Activated CD4-positive, alpha-beta T cell treated with anti-CD3 and anti-CD28 coated beads, Interleukin-2, Interleukin-6, amounts not matched to agents 100 ng/mL and 50 ng/mL, durations not matched to agents 16 hours and 8 hours (primary cell): ENCODE measurements at places on chromosomes 3 and 15.
A peak's percentile ranks its signal among the peaks of the same experiment; 100 is the strongest.

DNA sequence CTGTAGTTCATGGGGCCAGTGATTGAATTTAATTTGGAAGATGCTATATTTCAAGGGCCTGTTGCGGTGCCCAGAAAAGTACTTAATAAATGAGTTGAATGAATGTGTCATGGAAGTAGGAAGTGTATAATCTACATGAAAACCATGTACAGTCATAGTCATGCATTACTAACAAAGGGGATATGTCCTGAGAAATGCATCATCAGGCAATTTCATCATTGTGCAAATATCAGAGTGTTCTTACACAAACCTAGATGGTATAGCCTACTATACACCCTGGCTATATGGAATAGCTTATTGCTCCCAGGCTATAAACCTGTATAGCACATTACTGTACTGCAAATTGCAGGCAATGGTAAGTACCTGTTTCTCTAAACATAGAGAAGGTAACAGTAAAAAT is 10.7 kb upstream of the MYO5C start:
- DNase-seq, result no peak

DNA sequence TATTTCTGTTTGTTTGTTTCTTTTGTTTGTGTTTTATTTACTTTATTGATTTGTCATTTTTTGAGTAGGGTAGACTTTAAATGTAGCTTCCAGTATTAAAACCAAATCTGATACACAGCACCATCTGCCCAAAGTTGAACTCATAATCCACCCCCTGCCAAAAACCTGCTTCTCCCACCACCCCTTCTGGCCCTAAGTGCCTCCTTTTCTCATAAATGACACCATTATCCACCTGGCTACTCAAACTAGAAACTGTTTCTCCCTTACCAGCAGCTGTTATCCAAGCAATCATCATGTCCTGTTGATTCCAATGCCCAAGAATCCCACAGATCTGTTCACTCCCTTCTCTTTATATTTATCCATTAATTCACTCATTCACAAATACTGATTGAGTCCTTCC is 21.8 kb upstream of the PTX3 start:
- no peak for DNase-seq

GRCh38 chr3:175741951-175742350 is 882.8 kb downstream of the NAALADL2 start:
- DNase-seq, result no peak

DNA sequence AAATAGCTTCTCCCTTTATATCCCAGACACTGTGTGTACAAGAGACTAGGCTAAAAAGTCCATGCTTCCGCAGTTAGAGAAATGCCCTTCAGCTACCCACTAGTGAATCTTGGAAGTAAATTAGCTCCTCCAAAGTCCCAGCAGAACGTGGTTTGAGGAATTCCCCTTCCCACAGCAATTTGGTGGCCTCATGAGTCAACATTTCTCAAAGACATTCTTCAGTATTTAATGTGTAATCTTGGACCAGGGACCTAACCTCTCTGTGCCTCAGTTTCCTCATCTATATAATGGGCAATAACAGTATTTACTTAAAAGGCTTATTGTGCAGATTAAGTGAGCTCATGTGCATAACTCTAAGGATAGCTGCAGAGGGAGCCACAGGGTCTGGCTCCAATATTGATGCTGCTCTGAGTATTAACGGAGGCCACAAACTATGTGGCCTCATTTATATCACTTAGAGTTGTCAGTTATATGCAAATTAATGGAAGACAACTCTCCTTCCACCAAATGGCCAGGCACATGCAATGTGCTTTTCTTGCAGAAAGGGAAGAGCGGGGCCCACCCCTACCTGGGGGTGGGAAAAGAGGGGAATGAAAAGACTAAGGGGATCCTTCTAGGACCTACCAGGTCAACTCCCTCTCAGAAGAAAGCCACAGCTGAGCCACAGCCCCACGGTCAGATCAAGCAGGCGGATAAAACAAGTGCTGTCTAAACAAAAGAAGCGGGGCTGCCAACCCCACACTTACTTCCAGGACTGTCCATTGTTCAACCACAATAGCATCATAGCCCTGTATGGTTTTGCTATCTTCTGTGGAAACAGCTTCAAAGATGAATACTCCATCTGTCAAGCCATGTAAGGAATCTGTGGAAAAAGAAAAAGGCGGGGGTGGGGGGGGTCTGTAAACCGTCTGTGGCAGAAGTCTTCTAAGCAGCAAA is 92.4 kb downstream of the OXNAD1 start:
- no peak for DNase-seq

GRCh38 chr15:31330836-31331235 is 4.2 kb downstream of the KLF13 start:
- no peak for DNase-seq

GRCh38 chr3:20515834-20516233 is 329.8 kb upstream of the SGO1 start:
- DNase-seq, result no peak

- DNase-seq, result peak; percentile 27
Measured at GRCh38 chr15:58484791-58485600, 53.2 kb downstream of the LIPC start.

GRCh38 chr15:86555939-86556338 is 476.3 kb downstream of the AGBL1 start:
- no peak for DNase-seq
